Stimulated activated CD4-positive, alpha-beta T cell treated with anti-CD3 and anti-CD28 coated beads, Interleukin-15, amount 100 ng/mL, for 24 hours (primary cell): ENCODE measurements at places on chromosomes 2 and 18.

- no peak for DNase-seq
Observed at GRCh38 chr2:154623819-154624218, 74.7 kb upstream of the KCNJ3 start.

GRCh38 chr2:1598041-1598710 is 146.1 kb downstream of the PXDN start:
- DNase-seq, result no peak

GRCh38 chr2:156590085-156590739 is 154.0 kb downstream of the GPD2 start:
- no peak for DNase-seq

GRCh38 chr2:187440101-187440675 is 7.9 kb downstream of the CALCRL start:
- no peak for DNase-seq

DNA sequence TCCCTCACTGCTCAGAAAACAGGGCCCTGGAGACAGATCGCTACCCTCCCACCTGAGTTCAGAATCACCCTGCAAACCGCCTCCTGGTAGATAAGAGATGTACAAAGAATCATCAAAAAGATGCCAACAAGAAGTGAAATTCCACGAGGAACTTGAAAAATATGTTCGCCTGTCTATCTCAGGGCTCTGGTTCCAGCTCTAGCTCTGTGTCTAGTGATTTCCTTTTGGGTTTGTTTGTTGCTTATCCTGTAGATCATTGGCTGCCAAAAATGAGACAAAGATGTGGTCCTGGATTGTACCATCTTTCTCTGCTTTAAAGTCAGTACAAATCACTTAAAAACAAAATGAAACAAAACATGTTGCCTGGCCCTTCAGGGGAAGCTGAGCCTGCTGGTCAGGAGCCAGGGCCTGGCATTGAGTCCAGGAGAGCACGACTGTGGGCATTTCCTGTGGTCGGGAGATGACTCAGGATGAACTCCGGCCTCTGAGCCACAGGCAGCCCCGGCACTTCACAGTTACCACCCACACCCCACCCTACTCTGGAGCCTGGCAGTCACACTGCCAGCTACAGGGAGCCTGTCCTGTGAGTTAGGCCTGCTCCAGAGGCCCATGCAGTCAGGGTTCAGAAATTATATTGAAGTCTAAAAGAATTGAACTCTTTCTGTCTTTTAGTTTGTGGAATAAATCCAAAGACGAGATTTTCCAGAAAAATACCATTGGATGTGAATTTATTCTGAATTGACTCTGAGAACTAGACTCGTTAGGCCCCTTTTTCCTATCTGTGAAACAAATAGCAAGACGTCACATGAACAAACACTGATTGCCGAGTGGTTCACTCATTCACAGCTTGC is 8.0 kb upstream of the ITGB6 start:
- DNase-seq, result peak; percentile 25

- DNase-seq, result peak; percentile 30
Observed at GRCh38 chr2:64748561-64748960, 94.8 kb upstream of the SERTAD2 start.

GRCh38 chr2:67260343-67261277 is 136.5 kb upstream of the ETAA1 start:
- no peak for DNase-seq

- DNase-seq, result no peak
Observed at GRCh38 chr2:217638533-217638932, 364.3 kb downstream of the TNS1 start.

GRCh38 chr2:232385660-232386489 is 7.3 kb downstream of the ALPP start:
- no peak for DNase-seq

DNA sequence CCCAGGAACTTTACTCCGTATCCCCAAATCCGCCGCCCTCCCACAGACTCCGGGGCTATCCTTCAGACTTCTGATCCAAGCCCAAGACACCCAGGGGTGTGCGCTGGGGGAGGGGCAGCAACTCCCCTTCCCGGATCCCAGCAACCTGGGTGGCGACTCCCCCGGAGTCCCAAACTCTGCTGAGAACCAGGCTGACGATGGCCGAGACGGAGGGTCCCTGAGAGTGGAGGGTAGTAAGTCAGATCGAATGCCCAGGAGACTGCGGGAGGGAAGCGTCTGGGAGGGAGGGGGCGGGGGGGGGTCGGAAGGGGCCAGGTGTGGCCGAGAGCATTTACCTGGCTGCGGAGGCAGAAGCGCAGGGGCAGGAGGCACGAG is 7.0 kb upstream of the TNS1 start:
- DNase-seq, result no peak
